ENCODE measurements at places on chromosomes 2 and 18. TPM values are rescaled to one million over a fixed set of nuclear protein-coding genes. Genes with fewer than 3 reads are reported as not detected.
A peak's percentile ranks its signal among the peaks of the same experiment; 100 is the strongest.

DNA sequence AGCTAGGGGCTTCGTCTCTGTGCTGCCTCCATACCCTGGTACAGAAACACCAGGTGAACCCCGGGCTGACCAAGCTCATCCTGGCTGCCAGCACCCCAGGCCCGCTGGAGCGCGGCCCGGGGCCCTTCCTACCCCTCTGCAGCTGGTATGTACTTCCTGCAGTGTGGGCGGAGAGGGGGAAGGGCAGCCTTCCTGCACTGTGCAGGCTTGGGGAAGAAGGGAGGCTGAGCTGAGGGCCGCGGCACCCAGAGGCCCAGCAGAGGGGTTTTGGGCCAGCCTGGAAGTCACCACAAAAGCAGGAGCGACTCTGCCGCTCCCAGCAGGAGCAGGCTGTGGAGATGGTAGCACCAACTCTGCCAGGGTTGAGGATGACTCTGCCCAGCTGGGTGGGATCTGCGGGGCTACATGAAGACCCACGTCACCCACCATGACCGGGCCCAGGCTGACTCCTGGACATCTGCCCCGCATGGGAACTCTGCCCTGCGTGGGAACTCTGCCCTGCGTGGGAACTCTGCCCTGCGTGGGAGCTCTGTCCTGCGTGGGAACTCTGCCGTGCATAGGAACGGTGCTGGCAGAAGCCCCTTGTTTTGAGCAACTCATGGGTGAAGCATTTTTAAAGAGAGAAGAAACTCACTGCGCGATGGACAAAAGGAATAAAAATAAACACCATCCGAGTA, 273.3 kb downstream of the NDUFA10 start:
- no peak overlapping the region for H3K4me3 ChIP-seq
- H3K4me1 ChIP-seq: peaks cover 13% of the 10 kb centered on the region
- no peak overlapping the region for H3K27ac ChIP-seq
- no peaks in the 10 kb centered on the region for H3K27me3 ChIP-seq

DNA sequence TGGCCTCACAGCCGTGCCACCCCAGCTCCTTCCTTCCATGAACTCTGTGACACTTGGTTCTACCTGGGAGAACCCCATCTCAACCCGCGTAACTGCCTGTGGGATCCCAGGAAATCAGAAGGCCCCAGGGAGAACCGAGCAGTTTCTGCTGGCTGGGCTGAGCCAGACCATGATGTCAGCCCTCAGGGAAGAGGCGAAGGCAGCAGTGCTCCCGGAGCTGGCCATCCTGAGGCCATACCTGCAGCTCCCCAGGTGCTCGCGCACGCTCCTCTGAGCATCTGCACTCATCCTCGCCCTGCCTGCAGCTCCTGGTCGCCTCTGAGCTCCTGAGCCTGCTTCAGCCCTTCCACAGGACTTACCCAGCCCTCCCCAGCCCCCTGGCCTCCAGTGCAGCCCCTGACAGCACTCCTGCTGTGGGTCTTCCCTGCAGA, 186.1 kb downstream of the SEPTIN10 start:
- DNase-seq: no peak
- H3K27ac ChIP-seq: no peak overlapping the region
- peaks cover 2% of the 10 kb centered on the region for H3K27me3 ChIP-seq

- H3K4me3 ChIP-seq: peak overlapping the region; percentile 57
- no peak overlapping the region for H3K27ac ChIP-seq
- H3K36me3 ChIP-seq: peaks cover 23% of the 10 kb centered on the region
Measured at GRCh38 chr2:7430869-7431641, 513.8 kb downstream of the RNF144A start.

DNA sequence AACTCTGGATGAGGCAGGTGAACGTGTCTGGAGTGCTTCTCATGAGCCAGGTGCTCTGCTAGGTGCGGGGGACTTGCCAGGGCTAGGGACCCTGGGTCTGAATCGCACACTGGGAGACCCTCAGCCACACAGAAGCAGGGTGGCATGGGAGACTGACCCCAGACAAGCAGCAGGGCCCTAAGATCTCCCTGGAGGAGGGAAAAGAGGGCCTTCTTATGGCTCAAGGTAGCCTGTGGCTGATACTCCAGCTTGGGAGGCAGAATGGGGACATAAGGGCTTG, 12.8 kb upstream of the CIB4 start:
- H3K4me1 ChIP-seq: peaks cover 18% of the 10 kb centered on the region
- H3K27ac ChIP-seq: no peak overlapping the region
- DNase-seq: no peak
- peaks cover 4% of the 10 kb centered on the region for H3K36me3 ChIP-seq
- no peak overlapping the region for H3K4me3 ChIP-seq

The CROCC2 gene
- not detected for total RNA-seq

DNA sequence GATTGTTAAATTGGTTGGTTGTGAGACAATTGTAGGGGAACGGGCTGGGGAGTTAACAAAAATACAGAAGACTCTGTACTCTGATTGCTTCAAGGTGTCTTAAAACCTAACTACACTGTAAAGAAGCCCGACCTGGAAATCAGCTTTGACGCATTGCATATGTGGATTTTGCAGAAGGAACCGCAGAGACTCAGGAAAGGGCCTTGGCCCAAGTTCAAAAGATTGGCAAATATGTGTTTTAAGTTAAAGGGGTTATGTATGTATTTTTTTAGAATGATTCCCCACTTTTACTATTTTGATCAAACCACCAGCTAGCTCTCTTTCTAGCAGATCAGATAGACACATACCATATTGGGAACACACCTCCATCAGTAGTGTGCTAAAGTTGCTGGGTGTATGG, 18.0 kb upstream of the EDAR start:
- no peak overlapping the region for H3K27ac ChIP-seq
- DNase-seq: no peak
- peaks cover 2% of the 10 kb centered on the region for H3K27me3 ChIP-seq
- H3K4me3 ChIP-seq: no peak overlapping the region
- H3K4me1 ChIP-seq: peaks cover 10% of the 10 kb centered on the region

GRCh38 chr2:106362789-106363188, 105.4 kb downstream of the RGPD3 start:
- H3K4me1 ChIP-seq: no peaks in the 10 kb centered on the region
- no peaks in the 10 kb centered on the region for H3K27me3 ChIP-seq
- peaks cover 5% of the 10 kb centered on the region for H3K36me3 ChIP-seq
- no peak for DNase-seq
- H3K27ac ChIP-seq: no peak overlapping the region

DNA sequence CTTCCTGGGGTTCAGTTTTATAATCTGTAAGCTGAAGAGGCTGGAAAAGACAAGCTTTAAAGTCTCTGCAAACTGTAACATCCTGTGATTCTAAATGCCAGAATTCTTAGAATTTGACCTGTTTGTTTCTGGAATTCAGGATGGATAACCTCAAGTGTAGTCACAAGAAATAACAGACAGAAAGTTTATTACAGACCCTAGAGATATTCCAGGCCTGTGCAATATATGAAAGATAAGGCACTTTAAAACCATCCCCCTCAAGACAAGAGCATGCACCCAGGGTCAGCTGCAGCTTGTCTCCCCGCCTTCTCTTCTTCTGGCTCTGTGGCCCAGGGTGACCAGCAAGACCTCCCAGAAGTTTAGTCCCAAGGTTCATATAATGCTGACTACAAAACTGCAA, 298.7 kb upstream of the ACVR2A start:
- no peak for DNase-seq
- no peak overlapping the region for H3K27ac ChIP-seq
- no peaks in the 10 kb centered on the region for H3K27me3 ChIP-seq
- no peak overlapping the region for H3K4me3 ChIP-seq
- no peaks in the 10 kb centered on the region for H3K36me3 ChIP-seq
- H3K4me1 ChIP-seq: no peaks in the 10 kb centered on the region

The CELF4 gene
- 38.4 TPM for total RNA-seq

- H3K36me3 ChIP-seq: no peaks in the 10 kb centered on the region
- no peak for DNase-seq
- no peaks in the 10 kb centered on the region for H3K4me1 ChIP-seq
- H3K27me3 ChIP-seq: no peaks in the 10 kb centered on the region
- H3K4me3 ChIP-seq: no peak overlapping the region
Measured at GRCh38 chr18:6943143-6943542, 174.5 kb downstream of the LAMA1 start.

DNA sequence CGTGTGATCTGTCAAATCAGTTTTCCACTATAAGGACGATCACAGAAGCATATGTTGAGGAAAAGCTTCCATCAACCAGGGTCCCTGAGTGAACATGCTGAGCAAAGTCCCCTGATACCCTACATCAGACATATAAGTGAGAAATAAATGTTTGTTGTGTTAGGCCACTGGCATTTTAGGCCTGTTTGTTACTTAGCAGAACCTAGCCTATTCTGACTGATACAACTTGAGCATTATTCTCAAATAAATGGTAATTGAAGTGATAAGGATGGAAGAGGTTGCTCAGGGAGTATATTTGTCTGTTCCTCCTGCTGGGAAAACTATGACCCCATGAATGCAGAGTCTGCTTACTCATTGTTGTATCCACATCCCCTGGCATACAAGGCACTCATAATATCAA, 106.4 kb downstream of the LOXHD1 start:
- H3K4me3 ChIP-seq: no peak overlapping the region
- H3K36me3 ChIP-seq: no peaks in the 10 kb centered on the region
- H3K4me1 ChIP-seq: no peaks in the 10 kb centered on the region
- peaks cover 5% of the 10 kb centered on the region for H3K27me3 ChIP-seq

DNA sequence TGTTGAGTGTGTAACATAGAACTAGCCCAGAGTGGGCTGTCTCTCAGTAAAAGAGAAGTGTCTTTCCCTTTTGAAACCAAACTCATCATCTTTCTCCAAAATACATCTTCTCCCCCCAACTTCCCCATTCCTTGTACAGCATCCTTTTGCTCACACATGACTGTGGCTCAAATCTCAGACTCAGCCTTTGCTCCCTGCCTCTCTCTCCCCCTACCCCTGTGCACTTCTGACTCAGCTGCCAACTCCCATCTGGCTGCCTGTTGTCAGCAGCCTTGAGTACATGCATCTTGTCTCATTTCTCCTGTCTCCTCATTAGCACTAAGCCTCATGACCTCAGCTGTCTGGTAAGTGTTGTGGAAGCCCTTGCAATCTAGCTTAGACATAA, 18.1 kb upstream of the MGAT4A start:
- no peak for DNase-seq
- peak overlapping the region; percentile 9 for H3K4me3 ChIP-seq
- peak overlapping the region; percentile 64 for H3K27ac ChIP-seq
- peaks cover 2% of the 10 kb centered on the region for H3K27me3 ChIP-seq
- H3K36me3 ChIP-seq: peaks cover 5% of the 10 kb centered on the region

DNA sequence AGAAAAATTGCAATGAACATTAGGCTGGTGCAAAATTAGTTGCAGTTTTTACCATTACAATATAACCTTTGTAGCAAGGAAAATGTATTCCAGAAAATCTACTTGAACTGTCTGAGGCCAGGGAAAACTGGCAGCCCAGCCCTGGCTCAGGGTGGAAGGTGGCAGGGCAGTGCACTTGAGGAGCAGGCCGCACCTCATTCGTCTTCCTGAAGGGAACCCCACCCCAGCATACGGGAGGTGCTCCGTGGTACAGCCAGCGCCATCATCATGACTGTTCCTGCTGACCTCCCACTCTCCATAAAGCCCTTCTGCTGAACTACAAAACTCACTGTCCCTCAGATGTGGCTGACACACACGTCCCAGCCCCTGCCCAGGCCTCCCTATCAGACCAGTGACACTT, 65.9 kb upstream of the TFCP2L1 start:
- no peak overlapping the region for H3K4me3 ChIP-seq
- DNase-seq: no peak
- H3K27ac ChIP-seq: no peak overlapping the region

The PROKR1 gene
- 0.83 TPM for total RNA-seq

DNA sequence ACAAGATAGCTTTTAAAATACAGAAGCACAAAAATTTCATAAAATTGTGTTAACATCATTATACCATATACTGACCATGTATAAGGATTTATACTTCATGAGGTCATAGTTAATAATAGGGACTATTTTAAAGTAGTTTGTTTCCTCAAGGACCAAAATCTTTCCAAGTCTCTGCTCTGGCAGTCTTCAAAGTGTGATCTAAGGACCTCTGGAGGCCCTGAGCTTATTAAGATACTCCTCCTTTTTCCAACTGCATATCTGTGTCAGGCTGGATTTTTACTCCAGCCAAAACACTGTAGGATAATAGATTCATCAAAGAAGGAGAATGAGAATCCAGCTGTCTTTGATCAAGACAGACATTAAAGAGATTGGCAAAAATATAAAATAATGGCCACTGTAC, 1.7 kb upstream of the SCYGR2 start:
- H3K4me1 ChIP-seq: peaks cover 13% of the 10 kb centered on the region
- peaks cover 2% of the 10 kb centered on the region for H3K27me3 ChIP-seq
- no peak overlapping the region for H3K27ac ChIP-seq
- no peak for DNase-seq
- H3K36me3 ChIP-seq: no peaks in the 10 kb centered on the region

GRCh38 chr2:22329211-22330154, 1055.5 kb upstream of the KLHL29 start:
- H3K4me3 ChIP-seq: no peak overlapping the region
- peaks cover 14% of the 10 kb centered on the region for H3K4me1 ChIP-seq

The PIK3C3 gene
- 74.6 TPM for total RNA-seq

DNA sequence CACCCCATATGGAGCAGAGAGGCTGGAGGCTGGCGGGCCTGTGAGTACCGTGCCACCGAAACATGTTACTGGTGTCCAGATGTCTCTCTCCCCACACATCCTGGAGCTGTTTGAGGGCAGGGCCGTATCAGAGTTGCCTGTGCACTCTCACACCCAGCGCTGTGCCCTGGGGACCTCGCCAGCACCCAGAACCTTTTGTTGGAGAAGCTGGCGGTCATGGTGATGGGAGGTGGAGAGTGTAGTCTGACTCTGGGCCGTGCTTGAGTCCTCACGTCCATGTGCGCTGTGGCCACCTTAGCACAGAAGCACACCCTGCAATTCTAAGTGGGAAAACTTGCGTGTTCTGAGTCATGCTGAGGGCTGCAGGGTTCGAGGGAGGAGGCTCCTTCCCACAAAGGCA, 259.2 kb downstream of the NDUFA10 start:
- no peak for DNase-seq
- H3K27me3 ChIP-seq: peaks cover 2% of the 10 kb centered on the region
- peaks cover 30% of the 10 kb centered on the region for H3K4me1 ChIP-seq
- peaks cover 12% of the 10 kb centered on the region for H3K36me3 ChIP-seq
- peak overlapping the region; percentile 28 for H3K27ac ChIP-seq

DNA sequence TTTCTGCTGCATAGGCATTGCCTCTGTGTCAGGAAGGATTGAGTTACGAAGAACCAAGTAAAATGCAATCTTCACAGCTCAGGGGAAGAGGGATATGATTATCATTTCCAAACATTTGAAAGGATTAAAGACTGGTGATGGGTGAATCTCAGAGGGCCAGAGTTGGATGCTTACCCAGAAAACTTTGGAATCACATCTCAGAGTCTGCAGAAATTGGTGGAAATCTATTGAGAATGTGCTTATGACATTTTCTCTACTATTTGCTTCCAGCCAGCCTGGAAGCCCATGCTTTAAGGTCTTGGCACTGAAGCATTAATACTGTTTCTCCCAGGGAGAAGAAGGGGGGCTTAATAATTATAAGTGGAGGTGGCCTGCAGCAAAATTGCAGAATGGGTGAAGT, 1301.4 kb upstream of the PIK3C3 start:
- DNase-seq: no peak
- H3K27ac ChIP-seq: no peak overlapping the region
- no peaks in the 10 kb centered on the region for H3K27me3 ChIP-seq
- H3K4me1 ChIP-seq: no peaks in the 10 kb centered on the region

GRCh38 chr2:190829642-190830041, 51.0 kb upstream of the GLS start:
- H3K27me3 ChIP-seq: no peaks in the 10 kb centered on the region
- H3K27ac ChIP-seq: no peak overlapping the region
- no peak for DNase-seq
- H3K36me3 ChIP-seq: no peaks in the 10 kb centered on the region
- no peak overlapping the region for H3K4me3 ChIP-seq

- H3K27ac ChIP-seq: no peak overlapping the region
- H3K36me3 ChIP-seq: no peaks in the 10 kb centered on the region
- no peak overlapping the region for H3K4me3 ChIP-seq
- no peaks in the 10 kb centered on the region for H3K27me3 ChIP-seq
- DNase-seq: no peak
- H3K4me1 ChIP-seq: peaks cover 2% of the 10 kb centered on the region
Measured at GRCh38 chr2:60298006-60298696, 255.3 kb downstream of the BCL11A start.

The CCDC93 gene
- 32.6 TPM for total RNA-seq

The ASB18 gene
- not detected for total RNA-seq

All from glutamatergic neuron (in vitro differentiated cells).